Amygdala (tissue), 56 donors: ENCODE measurements at places on chromosomes 11 and 22.

DNA sequence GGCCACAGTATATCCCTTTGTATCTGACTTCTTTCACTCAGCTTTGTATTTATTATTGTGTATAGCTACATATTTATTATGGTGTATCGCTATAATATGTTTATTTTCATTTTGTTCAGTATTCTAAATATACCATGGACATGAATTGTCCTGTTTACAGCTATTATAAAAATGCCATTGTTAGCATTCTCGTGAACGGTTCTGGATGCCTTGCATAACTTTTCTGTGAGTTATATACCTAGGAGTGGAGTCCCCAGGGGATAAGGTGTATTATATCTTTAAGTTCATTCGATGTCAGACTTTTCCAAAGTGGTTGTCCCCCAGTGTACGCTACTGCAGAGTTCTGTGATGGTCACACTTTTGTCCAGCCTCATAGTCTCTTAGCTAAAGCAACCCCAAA, 301.7 kb downstream of the TMEM135 start:
- DNase-seq = no peak

GRCh38 chr22:30212363-30212995, 34.1 kb downstream of the LIF start:
- DNase-seq = no peak

GRCh38 chr11:11025087-11025486, 167.2 kb upstream of the ZBED5 start:
- no peak for DNase-seq

- DNase-seq = peak; percentile 38
These were observed 136.2 kb downstream of the CD44 start for GRCh38 chr11:35274909-35275785.

- DNase-seq = no peak
These were observed 144.5 kb downstream of the DBX1 start for GRCh38 chr11:20015529-20016427.

GRCh38 chr22:50691521-50691920, 18.9 kb downstream of the SHANK3 start:
- no peak for DNase-seq

DNA sequence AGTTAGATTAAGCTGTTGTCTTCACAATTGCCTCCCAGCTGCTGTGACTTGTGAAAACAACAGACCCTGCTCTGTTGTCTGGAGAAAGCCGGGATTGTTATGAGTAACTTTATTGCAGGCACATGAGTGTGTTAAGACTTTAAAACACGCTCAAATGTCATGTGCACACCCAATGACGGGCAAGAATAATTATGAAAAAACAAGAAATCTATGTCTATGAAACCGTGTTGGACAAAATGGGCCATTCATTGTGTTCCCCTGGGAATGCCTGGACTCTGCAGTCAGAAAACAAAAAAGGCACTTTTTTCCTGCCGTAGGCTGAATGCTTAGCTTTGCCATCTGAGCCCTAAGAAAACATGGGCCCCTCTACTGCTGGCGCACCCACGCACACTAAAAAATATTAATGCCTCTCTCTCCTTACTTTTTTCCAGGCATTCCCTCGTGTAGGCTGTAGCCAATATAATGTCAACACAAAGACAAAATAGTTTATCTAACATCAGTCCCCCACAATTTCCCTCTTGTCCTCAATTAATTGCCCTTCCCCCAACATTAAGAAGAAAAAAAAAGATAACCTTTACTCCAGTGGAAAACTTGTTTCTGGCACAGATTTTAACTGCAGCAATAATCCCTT, 207.9 kb downstream of the SOX6 start:
- no peak for DNase-seq

GRCh38 chr11:42647993-42648392, 663.8 kb upstream of the API5 start:
- no peak for DNase-seq

- DNase-seq = no peak
These were observed 49.1 kb upstream of the A4GALT start for GRCh38 chr22:42769574-42770447.

- no peak for DNase-seq
These were observed 44.9 kb downstream of the WNT11 start for GRCh38 chr11:76161261-76161961.

GRCh38 chr22:29482726-29483125, 2.7 kb downstream of the NEFH start:
- no peak for DNase-seq

DNA sequence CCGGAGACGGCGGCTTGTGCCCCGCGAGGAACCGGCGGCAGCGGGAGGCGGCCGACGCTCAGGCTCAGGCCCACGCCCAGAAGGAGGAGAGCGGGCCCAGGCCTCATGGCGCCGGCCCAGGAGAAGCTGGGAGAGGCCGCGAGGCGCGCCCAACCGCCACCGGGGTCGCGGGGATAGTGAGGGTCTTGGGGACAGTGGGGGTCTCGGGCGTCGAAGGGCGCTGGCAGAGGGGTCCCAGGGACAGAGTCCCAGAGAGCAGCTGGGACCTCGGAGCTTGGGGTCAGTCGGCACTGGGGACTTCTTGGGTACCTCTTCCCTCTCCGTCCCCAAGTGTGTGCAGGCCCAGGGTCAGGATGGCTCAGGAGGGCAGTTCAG, at the start of gene PKDREJ:
TSS of gene PKDREJ (minus strand) at position 128 of the 375 bp plus-strand sequence. CDS start at position 107, 21 bp downstream.
- DNase-seq = no peak

DNA sequence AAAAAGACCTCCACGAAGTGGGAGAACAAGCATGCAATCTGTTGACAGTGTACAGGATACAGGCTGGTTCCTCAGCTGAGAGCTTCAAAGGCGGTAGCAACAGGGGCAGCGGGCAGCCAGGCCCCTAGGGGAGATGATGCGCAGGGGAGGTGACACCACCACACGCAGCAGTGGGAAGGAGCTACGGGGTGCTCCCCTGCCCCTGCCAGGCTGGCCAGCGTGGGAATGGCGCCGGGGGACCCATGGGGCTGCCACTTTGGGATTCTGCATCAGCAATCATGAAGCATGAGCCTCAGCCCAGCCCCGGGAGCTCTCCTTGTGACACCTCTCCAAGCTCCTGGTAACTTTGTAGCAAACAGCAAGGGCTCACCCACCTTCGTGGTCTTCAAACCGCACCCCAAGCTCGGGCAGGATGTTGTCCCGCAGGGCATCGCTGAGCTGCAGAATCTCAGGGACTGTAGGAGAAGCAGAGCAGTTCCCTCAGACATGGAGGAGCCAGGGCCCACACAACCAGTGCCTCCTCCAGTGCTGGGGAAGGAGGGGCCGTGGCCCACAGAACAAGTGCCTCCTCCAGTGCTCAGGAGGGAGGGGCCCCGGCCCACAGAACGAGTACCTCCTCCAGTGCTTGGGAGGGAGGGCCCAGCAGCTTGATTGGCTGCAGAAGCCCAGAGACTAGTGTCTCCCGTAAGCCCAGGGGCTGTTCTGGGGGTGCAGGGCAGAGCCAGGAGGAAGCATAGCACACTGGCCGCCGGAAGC, 14.6 kb upstream of the NAP1L4 start:
- no peak for DNase-seq

DNA sequence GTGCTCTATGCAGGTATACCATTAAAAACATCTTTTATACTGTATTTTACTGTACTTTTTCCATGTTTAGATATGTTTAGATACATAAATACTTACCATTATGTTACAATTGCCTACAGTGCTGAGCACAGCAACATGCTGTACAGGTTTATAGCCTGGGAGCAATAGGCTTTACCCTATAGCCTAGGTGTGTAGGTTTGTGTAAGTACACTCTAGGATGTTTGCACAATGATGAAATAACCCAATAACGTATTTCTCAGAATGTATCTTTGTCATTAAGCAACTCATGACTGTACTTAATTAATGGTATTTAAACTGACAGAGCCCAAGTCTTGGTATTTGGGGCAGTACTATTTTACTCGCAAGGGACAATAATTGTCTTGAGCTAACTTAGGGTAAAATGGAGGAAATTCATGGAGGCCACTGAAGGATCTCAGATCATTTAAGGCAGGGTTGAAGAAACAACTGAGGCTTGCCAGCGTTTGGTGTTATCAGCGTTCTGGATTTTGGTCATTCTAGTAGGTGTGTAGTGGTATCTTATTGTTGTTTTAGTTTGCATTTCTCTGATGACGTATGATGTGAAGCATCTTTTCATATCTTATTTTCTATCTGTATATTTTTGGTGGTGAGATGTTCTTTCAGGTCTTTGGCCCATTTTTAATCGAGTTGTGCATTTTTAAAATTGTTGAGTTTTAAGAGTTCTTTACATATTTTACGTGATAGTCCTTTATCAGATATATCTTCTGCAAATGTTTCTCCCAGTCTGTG, 42.4 kb downstream of the ADAMTS15 start:
- DNase-seq = no peak

DNA sequence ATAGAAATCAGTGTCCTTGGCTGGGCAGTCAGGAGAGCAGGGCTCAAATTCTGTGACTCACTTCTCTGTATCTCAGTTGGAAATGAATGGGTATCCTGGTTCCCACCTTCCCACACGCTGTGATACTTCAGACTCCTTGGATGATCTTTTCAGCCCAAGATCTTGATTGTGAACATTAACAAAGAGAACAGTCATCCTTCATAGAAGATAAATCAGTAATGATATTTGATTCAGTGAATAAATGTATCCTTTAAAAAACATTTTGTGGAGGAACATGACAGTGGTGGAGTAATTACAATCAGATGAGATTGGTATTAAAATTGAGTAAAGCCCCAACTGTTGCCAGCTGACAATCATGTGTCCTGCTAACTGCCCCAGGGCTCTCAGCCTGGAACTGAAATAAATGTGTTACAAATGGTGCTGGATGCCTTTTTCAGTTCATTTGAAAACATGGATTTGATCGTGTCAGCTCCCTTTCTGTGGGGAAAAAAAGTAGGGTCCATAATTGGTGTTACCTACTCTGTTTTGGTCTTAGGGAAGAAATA, 72.9 kb upstream of the OR5AN1 start:
- no peak for DNase-seq

GRCh38 chr11:112514011-112514740, 253.5 kb upstream of the PLET1 start:
- DNase-seq = no peak
